Neural crest cell (in vitro differentiated cells): ENCODE measurements at places on chromosomes 7 and 10.

DNA sequence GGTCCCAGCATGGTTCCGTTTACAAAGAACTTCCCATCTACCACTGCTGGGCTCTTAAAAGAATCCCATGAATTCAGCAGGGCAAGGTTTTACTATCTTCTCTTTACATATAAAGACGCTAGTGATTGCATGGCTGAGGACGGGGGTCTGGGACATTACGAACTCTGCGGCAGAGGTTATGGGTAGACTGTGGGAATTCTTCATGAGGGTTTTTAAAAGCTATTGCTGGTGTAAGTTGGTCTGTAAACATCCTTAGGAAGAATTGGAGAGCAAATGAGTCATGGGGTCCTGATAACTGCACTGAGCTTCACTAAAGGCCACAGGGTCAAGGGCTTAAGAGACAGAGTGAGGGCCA, 53.1 kb upstream of the TMEM72 start:
- no peak for DNase-seq

GRCh38 chr7:78039790-78040776, 241.5 kb downstream of the PHTF2 start:
- DNase-seq: no peak

GRCh38 chr10:132904181-132904813, 38.1 kb downstream of the CFAP46 start:
- DNase-seq: peak; percentile 53

DNA sequence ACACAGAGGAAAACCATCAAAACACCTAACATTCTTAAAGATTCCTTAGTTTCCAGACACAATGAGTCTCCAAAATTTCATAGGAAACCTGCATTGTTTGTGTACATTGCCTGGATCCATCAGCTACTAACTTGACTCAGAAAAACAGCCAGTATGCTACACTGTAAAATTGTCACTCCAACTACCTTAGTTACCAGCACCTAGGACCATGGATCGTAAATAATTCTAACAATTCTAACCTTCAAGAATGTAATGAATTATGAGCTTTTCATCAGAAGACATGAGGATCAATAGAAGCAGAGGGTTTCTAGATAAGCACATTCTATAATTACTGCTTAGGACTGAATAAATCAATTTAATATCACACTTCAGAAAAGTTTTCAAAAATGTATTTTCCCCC, 851.5 kb downstream of the SORCS1 start:
- DNase-seq: no peak

GRCh38 chr10:100153239-100153825, 32.5 kb downstream of the ERLIN1 start:
- no peak for DNase-seq

GRCh38 chr10:27771231-27771630, 25.6 kb upstream of the MKX start:
- no peak for DNase-seq

DNA sequence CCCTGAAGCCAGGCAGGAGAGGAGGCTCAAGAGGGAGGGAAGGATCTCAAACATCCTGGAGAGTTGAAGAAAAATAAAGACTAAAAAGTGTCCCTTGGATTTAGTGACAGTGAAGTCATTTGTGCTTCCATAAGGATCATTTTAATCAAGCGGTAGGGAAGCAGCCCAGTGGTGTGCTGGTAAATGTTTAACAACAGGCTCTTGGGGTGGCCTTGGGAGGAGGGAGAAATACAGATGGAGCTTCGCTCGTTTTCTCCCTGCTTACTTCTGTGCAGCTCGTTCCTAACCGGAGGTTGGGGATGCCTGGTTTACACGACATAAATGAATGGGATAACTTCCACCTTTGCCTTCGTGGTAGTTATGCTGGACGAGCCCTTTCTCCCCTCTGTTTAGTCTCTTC, 140.0 kb downstream of the CAMK1D start:
- no peak for DNase-seq

GRCh38 chr7:3989723-3990122, 688.7 kb downstream of the SDK1 start:
- no peak for DNase-seq

GRCh38 chr10:103284170-103284569, 7.2 kb downstream of the INA start:
- DNase-seq: no peak

GRCh38 chr10:24885551-24886289, 66.7 kb downstream of the PRTFDC1 start:
- no peak for DNase-seq

- DNase-seq: no peak
Measured at GRCh38 chr7:44394112-44394447, 68.7 kb upstream of the CAMK2B start.

DNA sequence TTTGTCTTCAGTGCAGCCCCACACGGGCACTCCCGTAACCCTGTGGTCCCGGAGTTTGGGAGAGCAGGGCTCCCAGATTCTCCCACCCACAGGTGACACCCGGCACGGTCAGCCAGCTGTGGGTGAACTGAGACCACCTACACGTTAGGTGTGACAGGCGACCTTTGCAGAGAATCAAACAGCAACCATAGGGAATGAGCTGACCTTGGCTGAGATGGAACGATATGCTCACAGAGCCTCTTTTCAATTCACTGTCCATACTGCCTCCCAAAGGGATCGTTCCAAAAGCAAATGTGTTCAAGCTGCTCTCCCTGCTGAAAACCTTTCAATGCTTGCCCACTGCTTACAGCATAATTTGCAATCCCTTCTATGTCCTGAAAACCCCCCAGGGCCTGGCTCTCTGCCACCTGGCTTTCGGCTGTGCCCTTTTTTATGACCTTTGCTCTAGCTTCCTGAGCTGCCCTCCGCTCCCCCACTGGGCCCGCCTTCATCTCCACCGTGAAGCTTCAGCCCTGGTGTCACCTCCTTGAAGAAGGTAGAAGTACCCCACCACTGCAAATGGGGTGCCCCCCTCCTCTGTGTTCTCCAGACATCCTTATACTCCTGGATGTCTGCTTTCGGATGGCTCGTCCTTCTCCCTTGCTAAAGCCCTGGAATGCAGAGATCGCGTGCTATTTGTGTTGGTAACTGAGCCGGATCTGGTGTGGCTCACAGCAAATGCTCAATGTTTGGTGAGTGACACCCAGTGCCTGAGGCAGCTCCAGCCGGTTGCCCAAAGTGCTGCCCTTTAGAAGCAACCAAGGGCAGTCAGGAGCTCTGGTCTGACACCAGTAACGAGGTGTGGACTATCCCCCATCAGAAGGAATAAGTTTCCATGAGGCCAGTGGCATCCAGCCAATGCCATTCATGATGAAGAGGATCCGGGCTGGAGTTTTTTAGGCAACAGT, 90.4 kb downstream of the KIAA1549 start:
- no peak for DNase-seq

GRCh38 chr7:105202616-105203015, 186.1 kb downstream of the SRPK2 start:
- no peak for DNase-seq

- DNase-seq: no peak
Measured at GRCh38 chr10:79274279-79275104, 72.8 kb upstream of the PPIF start.

- DNase-seq: no peak
Measured at GRCh38 chr10:59124187-59124586, 52.3 kb upstream of the PHYHIPL start.

DNA sequence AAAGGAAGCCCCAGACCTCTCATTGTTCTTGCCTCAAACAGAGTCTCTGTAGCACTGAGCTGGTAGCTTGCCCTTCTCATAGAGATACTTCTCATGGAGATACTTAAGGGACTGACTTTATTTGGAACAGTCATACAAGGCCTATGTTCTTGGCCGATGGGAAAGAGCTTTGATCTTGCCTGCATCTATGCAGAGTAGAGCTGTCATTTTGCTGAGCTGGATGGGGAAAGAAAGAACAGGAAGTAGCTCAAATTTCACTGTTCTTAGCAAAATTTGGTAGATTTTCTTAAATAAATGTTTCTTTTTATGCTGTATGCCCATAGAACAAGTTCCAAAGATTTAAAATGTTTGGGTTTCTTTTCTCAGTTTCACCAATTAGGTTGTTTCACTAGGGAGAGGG, 119.3 kb upstream of the SEC61G start:
- no peak for DNase-seq

DNA sequence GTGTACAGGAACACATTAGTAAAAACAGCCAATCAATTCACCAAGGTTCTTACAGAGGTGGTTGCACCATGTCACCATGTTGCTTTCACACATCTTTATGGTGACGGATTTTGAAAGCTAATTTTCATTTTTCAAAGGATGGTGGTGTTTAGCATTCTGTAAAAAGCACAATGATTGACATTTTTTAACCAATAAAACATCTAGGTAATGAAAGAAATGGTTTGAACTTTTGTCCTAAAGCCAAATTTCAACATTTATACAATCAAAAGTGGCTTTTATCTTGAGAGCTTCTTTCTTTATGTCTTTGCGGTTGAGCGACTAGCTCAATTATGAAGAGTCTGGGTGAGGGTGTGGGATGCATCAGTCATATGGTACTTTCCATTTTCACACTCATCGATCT, 94.4 kb downstream of the MALRD1 start:
- DNase-seq: no peak

- DNase-seq: no peak
Measured at GRCh38 chr10:130963786-130964522, 347.6 kb downstream of the TCERG1L start.

- no peak for DNase-seq
Measured at GRCh38 chr10:100303724-100304319, 17.3 kb upstream of the BLOC1S2 start.
